ENCODE measurements at places on chromosomes 3 and 15.

- no peak for DNase-seq
Measured at GRCh38 chr15:75655931-75656330, 8.2 kb downstream of the SNX33 start.

GRCh38 chr3:30227571-30228301, 378.7 kb upstream of the TGFBR2 start:
- no peak for DNase-seq

DNA sequence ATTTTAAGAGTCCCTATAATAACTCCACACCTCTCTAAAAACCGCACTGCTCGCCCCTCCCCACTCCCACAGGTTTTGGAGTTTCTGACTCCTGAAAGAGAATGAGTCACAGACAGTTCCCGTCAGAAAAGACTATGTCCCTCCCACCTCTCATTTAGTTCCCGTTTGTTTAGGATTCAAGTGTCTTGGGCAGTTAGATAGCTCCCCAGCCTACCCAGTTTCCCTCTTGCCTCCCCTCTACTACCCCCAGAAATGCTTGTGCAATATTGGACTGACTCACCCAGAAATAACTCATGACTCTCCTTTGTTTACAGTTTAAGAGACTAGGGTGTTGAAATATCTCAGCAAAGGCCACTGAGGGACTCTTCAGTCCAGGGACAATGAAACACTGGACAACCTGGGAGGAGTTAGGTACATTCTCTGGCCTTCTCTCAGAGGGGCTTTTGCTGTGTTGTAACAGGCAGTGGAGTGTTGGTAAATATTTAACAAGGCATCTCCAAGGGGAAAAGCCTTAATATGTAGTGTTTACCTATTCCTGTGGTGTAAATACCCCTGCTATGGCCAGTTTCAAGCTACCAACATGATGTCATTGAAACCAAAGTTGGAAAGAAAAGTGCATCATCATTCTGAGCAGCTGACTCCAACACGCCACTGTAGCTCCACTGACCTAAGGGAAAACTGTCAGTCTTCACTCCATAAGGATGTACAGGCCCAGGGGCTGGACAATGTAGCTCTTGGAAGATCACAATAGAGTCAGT, 96.1 kb upstream of the CHD2 start:
- DNase-seq = no peak

DNA sequence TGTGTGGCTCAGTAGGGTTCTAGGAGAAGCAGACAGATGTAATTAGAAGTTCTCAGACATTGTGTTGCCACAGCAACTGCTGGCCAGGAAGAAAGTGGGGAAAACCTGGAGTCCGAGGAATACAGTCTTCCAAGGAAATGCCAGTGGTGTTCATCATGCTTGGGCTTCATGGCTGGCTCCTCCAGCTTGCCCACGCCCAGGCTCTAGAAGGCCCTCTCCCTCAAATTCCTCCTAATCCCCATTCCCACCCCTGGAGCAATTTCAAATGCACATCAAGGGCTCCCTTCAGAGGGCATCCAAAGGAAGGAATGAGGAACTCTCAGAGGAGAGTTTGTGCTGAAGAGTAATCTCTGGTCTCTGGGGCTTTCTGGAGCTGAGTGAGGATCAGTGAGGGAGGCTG, 21.9 kb downstream of the FSTL1 start:
- no peak for DNase-seq

- peak; percentile 79 for DNase-seq
Measured at GRCh38 chr15:80404057-80404760, at the start of gene ARNT2. Gene ARNT2, plus strand, starts transcription at chr15:80404382. Its CDS starts 134 bp downstream, at chr15:80404516.

DNA sequence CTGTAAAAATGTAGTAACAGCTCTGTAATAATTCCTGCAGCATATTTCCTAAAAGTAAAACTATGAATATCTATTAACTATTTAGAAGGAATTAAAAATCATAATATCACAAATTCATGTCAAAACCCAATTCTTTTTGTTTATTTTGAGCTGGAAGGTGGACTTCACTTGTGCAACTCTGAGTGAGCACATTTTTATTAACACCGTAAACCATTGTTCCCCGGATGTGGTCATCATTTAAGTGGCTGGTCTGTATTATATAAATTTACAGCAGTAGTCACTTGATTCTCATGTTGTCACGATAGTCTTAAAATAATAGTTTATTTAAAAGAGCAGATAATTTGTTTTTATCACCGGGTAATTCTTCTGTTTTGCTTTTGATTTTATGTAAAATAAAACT, 43.0 kb upstream of the UTS2B start:
- no peak for DNase-seq

GRCh38 chr15:77497942-77498361, 77.3 kb downstream of the HMG20A start:
- peak; percentile 43 for DNase-seq

DNA sequence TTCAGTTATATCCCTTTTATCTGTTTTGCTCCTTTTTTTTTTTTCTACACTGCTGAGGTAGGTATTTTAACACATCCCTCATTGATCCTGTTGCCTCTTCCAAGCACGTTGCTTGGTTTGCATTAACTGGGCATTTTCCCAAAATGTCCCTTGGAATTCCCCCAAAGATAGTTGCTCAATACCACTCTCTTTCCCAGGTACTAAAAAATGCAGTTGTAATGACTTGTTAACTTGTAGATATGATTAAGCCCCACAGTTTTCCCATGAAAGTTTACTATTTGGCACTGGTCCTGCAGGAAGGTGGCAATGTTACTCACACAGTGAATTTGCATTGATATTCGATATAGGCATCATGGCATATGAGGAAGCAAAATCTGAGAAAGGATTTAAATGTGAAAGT, 67.1 kb downstream of the GRM7 start:
- no peak for DNase-seq

DNA sequence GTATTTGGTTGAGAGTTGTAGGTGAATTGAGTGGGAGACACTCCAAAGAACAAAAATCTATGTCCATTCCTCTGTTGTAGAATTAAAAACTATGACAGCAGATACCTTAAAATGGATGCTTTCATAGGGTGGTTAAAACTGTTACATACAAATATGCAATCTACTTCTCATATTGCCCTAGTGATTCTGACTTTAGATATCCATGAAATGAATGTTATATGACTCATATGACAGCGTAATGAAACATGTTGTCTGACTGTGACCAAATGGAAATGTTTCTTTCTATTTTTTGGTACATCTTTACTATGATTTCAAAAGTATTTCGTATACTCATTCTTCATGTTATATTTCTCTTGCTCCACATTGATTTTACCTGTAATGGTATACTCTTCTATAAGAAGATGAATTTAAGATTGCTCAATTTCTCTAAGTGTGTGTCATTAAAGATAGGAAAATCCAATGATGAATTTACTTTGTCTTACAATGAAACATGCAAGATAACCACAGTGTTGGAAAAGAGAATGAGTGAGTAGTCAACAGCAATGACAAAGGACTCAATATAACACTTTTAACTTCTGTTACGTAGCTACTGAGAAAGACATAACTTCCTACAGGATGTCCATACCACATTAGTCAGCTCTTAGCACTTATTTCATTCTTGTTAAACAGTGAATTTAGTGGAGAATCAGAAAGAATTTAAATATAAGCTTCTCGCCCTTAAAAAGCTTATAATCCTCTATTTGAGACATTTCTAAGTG, 79.3 kb upstream of the LSAMP start:
- DNase-seq = no peak

- DNase-seq = no peak
Measured at GRCh38 chr3:4735243-4735642, 242.1 kb downstream of the ITPR1 start.

- no peak for DNase-seq
Measured at GRCh38 chr3:153657046-153657445, 464.1 kb upstream of the ARHGEF26 start.

- no peak for DNase-seq
Measured at GRCh38 chr15:78347586-78348543, 7.7 kb downstream of the CRABP1 start.

DNA sequence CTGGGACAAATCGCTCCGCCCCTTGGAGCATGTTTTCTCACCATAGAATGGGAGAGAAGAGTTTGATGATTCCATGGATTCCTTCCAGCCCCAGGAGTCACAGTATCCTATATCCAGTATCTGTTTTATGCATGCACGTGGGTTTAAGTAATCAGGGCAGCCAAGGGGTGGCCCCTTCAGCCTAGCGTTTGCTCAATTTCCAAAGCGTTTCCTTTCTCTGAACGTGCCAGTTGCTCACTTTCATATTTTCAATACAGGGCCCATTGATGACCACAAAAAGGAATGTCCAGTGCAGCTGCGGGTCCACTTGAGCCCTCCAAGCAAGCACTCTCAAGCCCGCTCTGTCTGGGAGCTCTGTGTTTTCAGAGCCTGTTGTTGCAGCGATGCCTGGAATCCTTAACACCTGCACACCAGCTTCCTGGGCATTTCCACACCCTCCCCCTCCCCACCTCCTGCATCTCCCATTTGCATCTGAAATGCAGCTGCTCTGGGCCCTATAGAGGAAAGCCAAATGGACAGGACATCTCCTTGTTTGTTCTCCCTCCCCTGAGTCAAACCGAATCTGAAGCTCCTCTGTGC, 164.3 kb upstream of the LPP start:
- no peak for DNase-seq

GRCh38 chr3:194512895-194513601, 26.2 kb upstream of the ATP13A3 start:
- no peak for DNase-seq

DNA sequence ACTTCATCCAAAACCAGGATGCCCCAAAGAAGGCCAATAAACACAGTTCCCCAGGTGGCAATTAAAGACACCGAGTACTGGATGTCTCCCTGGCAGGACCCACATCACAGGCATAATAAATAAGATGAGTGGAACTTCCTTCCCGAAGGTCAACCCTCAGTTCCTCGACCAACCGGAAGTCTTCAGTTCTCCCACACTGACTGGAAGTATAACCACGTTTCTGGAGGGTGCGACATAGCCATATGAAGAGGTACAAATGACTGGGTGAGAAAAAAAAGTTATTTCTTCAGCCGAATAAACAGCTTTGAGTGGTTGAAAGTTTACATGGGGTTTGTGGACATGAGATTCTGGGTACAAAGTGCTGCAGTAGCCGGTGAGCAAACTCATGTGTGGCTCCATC, 34.6 kb upstream of the MUC13 start:
- no peak for DNase-seq

DNA sequence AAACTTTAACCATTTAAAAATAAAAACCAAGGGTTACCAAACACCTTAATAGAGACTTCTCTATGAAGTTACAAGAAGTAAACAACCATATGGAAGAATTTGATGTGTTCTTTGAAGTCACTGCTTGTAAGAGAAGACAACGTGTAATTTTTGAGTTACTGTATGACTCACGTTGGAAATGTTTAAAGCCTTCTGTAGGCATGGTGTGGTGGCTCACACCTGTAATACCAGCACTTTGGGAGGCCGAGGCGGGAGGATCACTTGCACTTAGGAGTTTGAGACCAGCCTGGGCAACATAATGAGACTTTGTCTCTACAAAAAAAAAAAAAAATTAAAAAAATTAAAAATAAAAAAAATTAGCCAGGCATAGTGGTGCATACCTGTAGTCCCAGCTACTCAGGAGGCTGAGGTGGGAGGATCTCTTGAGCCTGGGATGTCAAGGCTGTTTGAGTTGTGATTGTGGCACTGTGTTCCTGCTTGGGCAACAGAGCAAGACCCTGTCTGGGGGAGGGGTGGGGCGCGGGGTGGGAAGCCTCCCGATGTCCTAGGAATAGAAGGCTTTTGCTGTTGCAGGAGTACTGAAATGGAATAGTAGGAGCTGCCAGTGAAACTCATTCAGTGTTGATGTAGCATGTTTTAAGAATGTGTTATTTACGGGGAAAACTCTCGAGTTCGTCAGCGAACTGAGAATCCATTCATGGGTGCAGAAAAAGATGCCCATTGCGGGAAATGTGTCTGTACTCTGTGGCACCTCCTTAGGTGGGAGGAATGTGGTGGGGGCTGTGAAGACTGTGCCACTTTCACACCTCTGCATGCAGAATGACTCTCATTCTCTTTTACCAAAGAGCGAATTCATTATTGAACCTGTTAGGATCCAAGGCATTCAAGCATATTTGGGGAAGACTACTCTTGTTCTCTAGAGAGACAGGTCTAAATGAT, 134.2 kb downstream of the FNDC3B start:
- DNase-seq = no peak

GRCh38 chr3:138439646-138440045, 5.2 kb downstream of the ESYT3 start:
- DNase-seq = no peak

DNA sequence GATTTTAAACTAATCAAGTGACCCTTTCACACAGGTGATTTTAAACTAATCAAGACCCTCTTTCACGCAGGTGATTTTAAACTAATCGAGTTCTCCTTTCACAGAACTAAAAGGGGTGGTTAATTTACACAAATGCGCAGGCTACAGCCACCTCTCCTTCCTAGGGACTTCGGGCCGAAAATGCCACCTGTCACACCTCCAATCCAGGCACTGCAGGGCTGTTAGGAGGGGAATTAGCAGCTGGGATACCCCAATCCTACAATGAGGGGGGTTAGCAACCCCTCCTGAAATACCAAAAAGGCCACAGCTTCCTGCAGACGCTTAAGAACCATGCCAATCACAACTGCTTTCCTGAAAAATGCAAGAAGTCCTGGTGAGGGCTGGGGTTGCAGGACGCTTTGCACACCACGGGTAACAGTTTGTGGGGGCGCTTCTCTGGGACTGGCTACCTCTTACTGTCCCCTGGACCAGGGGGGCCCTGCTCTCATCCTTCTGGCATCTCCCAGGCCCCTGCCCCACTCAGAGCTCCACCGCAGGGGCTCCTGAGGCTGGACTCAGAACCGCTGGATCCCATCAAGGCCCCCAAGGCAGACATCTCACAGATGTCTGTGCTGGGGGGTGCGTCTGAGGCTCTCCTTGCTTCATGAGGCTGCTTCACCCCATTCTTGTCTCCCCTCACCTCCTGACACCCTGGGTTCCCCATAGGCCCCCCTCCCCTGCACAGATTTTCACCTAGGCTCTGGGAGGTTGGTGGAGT, 145.9 kb downstream of the OR4M2 start:
- DNase-seq = no peak

DNA sequence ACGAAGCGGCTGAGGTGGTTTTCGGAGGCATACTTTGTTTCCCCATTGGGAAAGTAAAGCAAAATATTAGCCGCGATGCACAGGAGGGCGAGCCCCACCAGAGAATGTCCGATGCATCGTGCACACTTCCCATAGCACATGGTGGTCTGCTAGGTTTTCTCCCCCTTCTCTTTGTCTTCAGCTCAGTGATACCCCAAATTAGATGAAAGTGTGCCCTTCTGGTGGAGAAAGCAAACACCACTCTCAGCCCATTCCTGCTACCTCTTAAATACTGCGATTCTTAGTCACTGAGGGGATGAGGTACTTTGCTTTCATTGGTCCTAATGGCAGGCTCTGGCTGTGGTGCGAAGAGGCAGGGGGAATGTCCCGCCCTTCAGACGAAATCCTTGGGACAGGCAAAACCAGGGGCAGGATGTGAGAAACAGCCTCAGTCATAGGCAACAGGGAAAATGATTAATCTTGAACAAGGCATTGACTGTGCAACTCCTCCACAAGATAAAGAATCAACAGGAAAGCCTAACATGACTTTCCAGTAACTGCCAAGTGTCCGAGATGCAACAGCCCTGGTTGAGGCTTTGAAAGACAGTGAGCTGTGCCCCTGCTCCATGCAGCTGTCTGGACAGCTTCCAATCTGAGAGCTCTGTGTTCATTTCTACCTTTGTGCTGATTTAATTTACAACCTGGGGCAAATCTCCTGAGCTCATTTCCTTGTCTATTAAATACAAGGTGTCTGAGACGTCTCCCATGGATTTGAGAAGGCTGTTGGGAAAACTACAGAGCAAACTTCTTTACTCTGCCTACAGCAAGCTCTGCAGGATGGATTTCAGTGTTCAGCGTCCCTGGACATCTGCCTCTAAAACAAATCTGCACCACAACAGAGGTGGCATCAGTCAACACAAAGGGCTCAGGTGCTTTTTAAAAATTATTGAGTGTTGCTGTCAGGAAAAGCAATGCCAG, at the start of gene TM4SF1:
Gene TM4SF1, minus strand, starts transcription at position 242 of the 957 bp plus-strand sequence. Its CDS starts 102 bp downstream, at position 140.
- DNase-seq = no peak
